ENCODE measurements at places on chromosomes 3 and 15. TPM values are rescaled to one million over a fixed set of nuclear protein-coding genes. Genes with fewer than 3 reads are reported as not detected.
A peak's percentile ranks its signal among the peaks of the same experiment; 100 is the strongest.

PRKAR2A gene
- total RNA-seq, result 51.3 TPM

- DNase-seq, result no peak
Observed at GRCh38 chr15:44222478-44222877, 27.4 kb upstream of the FRMD5 start.

- peak; percentile 89 for DNase-seq
Observed at GRCh38 chr15:90315278-90315982, 36.7 kb upstream of the ZNF774 start.

DNA sequence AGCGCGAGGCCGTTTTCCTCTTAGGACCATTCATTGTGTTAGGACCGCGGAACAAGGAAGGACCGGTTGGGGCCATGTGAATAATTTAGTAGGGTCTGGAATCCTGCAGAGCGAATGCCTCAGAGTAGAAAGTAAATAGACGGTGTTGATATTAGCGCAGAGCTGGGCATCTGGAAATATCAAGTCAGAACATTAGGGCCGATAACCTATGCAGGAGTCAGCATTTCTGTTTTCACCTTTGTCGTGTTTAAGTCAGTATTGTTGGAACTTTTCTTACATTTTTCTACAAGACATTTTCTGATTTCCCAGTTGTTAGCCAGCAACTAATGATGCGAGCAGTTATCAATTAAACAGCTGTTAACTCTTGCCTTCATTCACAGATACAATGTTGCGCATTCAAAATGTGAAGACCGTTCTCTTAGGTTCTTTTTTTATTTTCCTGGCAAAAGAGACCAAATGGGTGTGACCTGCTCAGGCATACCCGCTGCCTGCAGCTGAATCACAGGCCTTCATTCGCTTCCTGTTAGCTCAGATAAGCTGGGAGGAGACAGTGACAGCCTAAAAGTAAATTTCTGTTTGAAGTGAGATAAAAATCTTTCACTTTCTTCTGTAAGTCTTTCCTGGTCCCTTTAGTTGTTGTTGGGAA is 966 bp upstream of the PKM start:
- DNase-seq, result peak; percentile 80

DNA sequence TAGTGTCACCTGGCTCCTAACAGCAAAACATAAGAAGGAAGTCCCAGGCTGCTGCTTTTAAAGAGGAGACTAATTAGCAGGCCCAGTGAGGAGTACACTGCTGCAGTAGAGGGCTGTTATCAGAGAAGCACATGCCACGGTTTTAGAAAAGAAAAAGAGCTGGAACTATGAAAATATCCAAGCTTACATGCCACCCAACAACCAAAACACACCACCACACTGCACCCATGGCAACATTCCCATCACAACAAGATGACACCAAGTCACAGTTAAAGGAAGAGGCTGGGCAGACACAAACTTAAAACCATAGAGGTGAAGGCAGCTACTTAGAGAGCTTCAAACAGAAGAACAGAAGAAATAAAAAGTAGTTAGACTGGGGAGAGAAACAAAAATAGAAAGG is 37.0 kb downstream of the NPTN start:
- DNase-seq, result no peak

GRCh38 chr15:91186904-91187656 is 87.0 kb downstream of the SV2B start:
- peak; percentile 56 for DNase-seq
